ENCODE measurements at places on chromosomes 5 and 9.

DNA sequence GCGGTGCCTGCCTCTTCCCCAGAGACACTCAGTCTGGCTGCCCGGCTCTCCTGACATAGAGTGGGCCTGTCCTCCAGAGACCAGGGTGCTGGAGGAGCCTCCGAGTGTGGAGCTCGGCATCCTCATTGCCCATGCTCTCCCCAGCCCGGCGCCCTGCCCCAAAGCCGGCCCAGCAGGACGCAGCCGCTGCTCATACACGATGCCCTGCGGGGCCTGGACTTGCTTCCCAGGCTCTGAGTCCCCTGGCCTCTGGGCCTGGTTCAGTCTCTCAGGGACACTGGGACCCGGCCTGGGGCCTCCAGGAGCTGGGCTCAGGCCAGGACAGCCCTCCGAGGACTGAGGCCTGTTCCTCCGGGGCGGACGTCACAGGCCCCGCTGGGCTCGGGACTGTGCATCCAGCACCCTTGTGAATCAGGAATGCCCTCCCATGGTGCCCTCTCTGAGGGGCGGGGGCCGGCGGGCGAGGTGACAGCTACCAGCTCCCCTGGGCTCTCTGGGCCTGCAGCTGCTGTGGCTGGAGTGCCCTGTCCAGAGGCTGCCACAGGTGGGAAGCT lies 23.2 kb downstream of the TPPP start:
- H3K27me3 ChIP-seq = no peaks in the 10 kb centered on the region
- H3K4me3 ChIP-seq = no peak overlapping the region
- H3K36me3 ChIP-seq = peaks cover 5% of the 10 kb centered on the region

- H3K4me1 ChIP-seq = peaks cover 82% of the 10 kb centered on the region
- H3K4me3 ChIP-seq = no peak overlapping the region
- peak overlapping the region; percentile 98 for H3K27ac ChIP-seq
- DNase-seq = no peak
- no peaks in the 10 kb centered on the region for H3K27me3 ChIP-seq
These were observed 58.2 kb downstream of the CAST start for GRCh38 chr5:96720408-96720807.

GRCh38 chr5:148653291-148653835 lies 964 bp downstream of the HTR4 start:
- H3K36me3 ChIP-seq = no peaks in the 10 kb centered on the region
- peak overlapping the region; percentile 87 for H3K27ac ChIP-seq
- no peak for DNase-seq
- H3K27me3 ChIP-seq = no peaks in the 10 kb centered on the region
- H3K4me1 ChIP-seq = no peaks in the 10 kb centered on the region

DNA sequence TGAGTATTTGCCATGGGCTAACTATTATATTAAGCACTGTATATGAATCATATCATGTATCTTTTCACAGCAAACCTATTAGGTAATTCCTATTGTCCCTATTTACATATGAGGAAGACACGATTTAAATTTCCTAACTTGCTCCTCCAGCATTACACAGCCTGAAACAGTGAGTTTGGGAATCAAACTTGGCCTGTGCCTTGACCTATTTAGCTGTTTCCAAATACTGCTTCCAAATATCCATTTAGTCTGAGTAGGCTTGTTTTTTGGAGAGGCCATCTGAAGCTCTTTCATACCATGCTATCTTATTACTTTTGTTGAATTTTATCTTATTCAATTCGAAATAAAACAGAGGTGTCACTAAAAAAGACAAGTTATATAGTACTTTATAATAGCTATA lies 447.3 kb upstream of the MPDZ start:
- no peaks in the 10 kb centered on the region for H3K27me3 ChIP-seq
- no peak overlapping the region for H3K4me3 ChIP-seq
- H3K4me1 ChIP-seq = no peaks in the 10 kb centered on the region
- H3K36me3 ChIP-seq = no peaks in the 10 kb centered on the region
- DNase-seq = no peak
- H3K27ac ChIP-seq = no peak overlapping the region

DNA sequence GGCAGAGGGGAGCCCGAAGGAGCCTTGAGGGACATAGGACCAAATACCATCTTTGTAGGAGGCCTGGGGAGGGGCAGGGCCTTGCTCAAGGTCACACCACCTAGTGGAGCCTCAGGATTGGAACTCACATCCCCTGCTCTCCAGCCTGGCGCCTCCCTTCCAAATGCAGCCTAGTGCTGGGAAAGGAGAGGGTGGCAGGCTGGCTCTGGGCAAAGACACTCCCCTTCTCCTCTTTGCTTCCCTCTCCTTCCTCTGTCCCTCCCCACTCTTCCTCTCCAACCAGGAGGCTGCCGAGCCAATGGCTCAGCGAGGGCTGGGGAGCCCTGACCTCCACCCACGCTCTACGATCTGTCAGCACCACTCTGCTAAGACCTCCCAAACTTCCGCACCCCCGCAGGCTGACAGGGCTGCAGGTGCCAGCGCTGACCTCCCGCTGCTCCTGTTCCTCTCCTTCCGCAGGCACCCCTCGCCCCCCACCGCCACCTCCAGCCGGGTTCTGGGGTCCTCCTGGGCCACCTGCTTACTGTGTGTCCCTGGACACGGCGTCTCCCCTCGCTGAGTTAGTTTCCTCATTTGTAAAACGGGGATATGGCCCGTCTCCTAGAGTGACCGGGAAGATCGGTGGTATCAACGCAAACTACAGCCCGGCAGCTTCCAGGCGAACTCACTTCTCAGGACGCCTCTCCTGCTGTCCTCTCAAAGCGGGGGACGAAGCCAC lies 52.9 kb downstream of the C9orf50 start:
- H3K27me3 ChIP-seq = no peaks in the 10 kb centered on the region
- peak overlapping the region; percentile 65 for H3K4me3 ChIP-seq
- H3K27ac ChIP-seq = peak overlapping the region; percentile 77
- H3K4me1 ChIP-seq = no peaks in the 10 kb centered on the region
